ENCODE measurements at places on chromosomes 2 and 18.

DNA sequence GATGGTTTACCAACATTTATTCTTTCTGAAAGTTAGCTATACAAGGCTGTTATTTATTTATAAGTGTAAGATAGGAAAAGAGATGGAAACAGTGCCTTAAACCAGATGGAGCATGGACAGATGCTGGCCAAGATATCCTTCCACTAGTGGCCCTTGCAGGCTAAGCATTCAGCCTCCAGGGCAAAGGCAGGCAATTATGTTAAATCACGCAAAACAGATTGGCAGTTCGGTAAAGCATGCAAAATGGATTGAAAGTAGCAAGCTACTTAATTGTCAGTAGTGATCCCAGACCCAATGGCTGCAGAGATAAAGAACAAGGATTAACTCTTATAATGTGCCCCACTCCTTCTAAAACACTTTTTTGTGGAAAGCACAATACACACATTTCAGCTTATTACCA, 105.4 kb upstream of the MAP4K3 start:
- DNase-seq = no peak

DNA sequence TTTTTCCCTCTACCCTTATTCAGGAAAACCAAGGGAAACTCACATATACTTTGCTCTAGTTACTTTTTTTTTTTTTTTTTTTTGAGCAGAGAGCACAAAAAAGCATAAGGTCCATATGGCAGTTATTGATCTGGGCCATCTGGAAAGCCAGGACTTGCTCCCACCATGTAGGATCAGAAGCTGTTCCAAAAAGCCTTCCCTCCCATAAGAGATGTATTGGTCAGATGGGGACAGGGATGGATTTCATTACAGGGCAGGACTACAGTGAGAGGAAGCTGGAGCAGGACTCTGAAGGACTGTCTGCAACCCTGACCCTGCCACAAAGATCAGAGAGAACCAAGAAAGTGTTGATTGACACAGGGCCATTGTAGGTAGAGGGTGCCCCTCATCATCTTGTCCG, 57.3 kb downstream of the NRP2 start:
- no peak for DNase-seq

DNA sequence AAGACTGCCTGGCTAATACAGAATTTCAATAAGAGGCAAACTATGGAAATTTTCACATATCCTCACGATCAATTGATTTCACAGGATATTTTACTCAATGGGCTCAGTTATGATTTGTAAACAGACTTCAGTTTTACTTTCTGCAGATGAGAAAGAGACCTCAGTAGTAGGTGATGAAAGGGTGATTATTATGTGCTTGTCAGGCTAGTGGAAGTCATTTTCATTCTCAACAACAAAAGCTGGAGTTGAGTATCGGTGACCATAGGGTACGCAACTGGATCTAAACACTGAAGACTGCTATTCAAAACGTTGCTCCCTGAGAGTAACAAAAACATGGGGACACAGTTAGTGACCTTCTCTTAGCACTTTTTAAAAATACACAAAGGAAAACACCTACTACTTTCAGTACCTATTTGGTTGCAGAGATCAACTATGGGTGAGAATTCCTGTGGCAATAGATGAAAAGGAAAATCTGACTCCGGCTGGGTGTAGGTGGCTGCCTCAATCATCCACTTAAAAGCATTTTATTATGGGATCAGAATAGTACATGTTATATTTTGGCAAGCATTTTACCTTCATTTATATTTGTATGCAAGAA, 126.2 kb upstream of the VRK2 start:
- no peak for DNase-seq

DNA sequence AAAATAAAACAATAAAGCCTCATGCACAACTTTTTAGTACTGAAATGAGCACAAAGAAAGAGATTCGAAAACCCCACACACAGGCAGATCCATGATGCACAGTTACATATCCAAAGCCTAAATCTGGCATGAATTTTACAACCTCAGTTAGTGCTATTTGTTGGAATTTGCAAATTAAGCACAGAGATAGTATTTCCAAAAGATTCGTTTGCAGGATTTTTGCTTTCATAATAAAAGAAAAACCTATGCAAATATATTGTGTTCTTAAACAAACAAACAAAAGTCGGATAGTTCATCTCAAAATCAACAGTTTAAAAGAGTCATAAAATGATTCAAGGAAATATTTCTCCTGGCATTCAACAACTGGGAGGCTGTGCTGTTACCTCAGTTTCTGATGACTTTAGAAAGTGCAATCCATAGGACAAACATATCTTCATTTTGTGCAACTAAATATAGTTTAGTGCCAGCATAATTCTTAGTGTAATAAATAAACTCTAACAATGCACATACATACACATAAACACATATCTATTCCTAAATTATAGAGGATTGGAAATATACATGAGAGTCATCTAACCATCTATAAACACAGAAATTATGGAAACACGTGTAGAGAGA, 10.8 kb downstream of the PAX3 start:
- DNase-seq = no peak
